ENCODE measurements at places on chromosomes 5 and 9.

DNA sequence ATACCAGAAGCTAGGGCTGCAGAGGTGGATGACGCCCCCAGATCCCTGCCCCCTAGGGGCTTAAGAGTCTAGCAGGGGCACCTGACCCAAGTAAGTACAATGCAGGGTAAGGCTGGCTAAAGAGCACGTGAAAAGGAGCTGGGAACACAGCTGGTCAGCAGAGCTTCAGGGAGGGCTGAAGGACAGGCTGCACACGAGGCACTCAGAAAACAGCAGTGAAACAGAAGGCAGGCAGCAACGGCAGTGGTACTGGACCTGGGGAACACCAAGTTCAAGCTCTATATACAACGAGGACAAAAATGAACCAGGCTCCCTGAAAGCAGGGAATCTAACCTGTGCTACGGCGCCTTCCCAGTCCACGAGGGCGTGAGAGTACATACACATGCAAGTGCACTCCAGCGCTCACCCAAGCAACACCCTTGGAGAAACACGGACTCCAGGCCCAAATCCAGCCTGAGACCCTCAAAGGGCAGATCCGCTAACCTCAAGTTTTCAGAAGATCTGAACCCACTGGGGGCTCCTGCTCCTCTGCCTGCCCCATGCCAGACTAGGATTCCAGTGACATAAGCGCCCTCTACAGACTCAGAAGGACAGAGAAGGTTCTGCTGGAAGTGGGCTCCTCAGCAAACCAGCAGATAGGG lies 57.4 kb downstream of the PSMB7 start:
- DNase-seq: no peak

DNA sequence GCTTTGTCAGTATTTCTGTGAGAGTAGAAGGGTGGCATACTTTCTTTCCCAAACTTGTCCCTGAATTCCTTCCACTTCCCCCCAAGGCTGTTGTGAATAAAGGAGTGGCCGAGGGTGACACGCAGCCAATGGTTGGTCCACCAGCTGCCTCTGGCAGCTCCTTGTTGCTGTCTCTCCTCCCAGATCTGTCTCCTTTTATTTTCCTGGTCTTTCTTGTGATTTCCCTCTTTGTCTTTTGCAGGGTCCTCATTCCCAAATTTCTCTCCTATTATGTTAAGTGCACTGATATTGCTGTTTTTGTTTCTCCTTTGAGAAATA lies 137.5 kb upstream of the HMHB1 start:
- no peak for DNase-seq

GRCh38 chr9:74697535-74697934 lies 190.2 kb downstream of the TRPM6 start:
- DNase-seq: no peak

DNA sequence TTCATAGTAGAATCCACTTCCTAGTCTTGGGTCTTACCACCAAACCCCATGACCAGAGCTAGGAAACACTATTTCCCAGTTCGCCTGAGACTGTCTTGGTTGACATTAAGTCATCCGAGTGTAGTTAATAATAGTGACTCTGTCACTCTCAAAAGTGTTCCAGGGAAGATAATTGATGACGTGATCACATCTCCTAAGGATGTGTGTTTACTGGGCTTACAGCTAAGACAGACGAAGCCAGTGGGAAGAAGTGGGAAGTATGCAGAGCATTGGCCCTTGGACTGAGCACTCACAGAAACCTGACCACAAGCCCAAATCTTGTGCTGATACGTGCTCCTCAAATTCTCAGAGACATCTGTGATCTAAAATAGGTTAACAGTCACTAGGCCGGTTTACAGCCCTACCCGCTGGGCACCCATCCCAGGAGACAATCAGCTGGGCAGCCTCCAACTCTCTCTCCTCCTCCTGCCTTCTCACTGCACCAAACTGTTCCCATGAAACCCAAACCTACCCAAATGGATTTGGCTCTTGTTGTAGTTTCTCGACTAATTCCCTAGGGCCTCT lies 316.6 kb downstream of the TLE1 start:
- no peak for DNase-seq

DNA sequence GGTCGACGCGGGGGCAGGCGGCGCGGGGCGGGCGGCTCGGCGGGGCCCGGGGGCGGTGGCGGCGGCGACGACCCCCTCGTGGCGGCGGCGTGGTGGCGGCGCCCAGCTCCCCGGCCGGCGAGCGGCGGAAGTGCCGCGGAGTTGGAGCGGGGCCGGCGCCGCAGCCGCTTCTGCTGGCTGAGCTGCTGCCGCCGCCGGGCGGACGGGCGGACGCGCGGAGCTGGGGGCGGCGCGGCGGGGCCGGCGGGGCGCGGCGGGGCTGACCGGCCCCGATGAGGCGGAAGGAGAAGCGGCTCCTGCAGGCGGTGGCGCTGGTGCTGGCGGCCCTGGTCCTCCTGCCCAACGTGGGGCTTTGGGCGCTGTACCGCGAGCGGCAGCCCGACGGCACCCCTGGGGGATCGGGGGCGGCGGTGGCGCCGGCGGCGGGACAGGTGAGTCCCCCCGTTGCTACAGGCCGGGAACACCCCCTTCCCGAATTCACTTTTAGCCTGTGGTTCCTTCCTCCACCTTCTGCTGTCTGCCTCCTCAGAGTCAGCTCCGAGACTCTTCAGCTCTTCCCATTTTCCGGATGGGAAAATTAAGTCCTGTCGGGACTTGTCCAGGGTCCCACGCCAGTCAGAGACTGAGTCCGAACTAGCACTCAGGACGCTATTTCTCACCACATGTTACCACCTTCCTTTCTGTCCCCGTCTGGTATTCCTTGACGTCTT lies at the start of gene GALNT10:
GALNT10 (plus strand) TSS at position 139 of the 710 bp plus-strand sequence; CDS start at position 273, 134 bp downstream.
- DNase-seq: no peak

All from NCI-H1048 (cell line).